ENCODE measurements at places on chromosomes 12 and 14. TPM values are rescaled to one million over a fixed set of nuclear protein-coding genes. Genes with fewer than 3 reads are reported as not detected.

- no peak for DNase-seq
Measured at GRCh38 chr12:56143217-56143616, 9.2 kb upstream of the MYL6B start.

GRCh38 chr14:24080142-24080530 is 8.8 kb downstream of the CPNE6 start:
- no peak for DNase-seq

- DNase-seq: peak; percentile 44
Measured at GRCh38 chr12:113424915-113425823, 3.0 kb downstream of the SDSL start.

SLC38A4 gene
- not detected for total RNA-seq

CCDC63 gene
- not detected for total RNA-seq

Data from naive thymus-derived CD8-positive, alpha-beta T cell (primary cell).